ENCODE measurements at places on chromosomes 11 and 22. TPM values are rescaled to one million over a fixed set of nuclear protein-coding genes. Genes with fewer than 3 reads are reported as not detected.

The SYCE3 gene
- total RNA-seq: not detected

The OR52A1 gene
- not detected for total RNA-seq

The APOL4 gene
- 3.9 TPM for total RNA-seq

The INSC gene
- not detected for total RNA-seq

- no peaks in the 10 kb centered on the region for H3K36me3 ChIP-seq
- no peak for DNase-seq
- peaks cover 4% of the 10 kb centered on the region for H3K4me1 ChIP-seq
- H3K27ac ChIP-seq: no peak overlapping the region
Observed at GRCh38 chr22:26786398-26786797, 129.0 kb downstream of the MIAT start.

DNA sequence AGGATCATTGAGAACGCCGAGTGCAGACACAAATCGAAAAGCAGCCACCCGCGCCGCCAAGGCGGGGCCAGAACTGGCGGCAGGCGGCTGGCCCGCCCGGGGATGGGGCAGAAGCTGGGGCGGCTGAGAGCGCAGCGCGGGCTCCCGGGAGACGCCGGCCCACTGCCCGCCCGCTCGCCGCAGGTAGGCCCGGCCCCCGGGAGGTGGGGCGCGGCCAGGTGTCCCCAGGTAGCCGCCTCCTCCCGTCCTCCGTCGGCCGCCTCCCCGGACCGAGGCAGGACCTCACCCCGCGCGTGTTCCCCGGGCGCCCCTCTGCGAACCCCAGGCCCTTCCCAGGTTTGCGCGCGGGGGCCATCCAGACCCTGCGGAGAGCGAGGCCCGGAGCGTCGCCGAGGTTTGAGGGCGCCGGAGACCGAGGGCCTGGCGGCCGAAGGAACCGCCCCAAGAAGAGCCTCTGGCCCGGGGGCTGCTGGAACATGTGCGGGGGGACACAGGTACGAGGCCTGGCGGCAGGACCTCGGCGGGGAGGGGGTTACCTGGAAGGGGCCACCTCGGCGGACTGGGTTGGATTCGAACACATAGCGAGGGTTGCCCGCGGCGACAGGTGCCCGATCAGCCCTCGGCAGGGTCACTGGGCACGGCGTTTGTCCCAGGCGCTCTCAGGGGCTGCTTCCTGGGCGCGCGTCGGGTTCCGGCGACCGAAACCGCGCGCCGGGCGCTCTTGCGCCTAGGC, at the start of gene PRRG4:
TSS of gene PRRG4 (plus strand) at position 248 of the 733 bp plus-strand sequence. CDS start 603 bp downstream, outside the sequence.
- DNase-seq: peak; percentile 64
- H3K4me3 ChIP-seq: peak within 1 kb of the TSS; percentile 70
- no peaks in the 10 kb centered on the region for H3K4me1 ChIP-seq
- no peak within 1 kb of the TSS for H3K27ac ChIP-seq
- H3K27me3 ChIP-seq: peaks cover 17% of the 10 kb centered on the region

DNA sequence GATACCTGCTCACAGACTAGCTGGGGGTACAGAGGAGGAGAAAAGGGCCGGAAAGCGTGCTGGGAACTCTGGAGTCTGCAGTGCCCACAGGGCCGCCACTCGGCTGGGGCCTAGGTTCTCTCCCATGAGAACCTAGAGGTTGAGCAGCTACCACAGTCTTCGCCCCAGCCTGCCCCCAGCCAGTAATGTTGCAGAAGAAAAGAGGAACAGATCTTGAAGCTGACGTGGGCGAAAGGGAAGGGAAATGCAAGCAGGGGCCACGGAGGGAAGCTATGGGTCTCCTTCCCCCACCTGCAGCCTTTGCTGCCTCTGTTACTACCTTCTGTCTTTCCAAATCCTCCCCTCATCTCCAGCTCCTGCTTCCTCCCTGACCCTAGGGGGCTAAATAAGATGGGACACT, 28.8 kb upstream of the P2RY2 start:
- peak overlapping the region; percentile 76 for H3K27ac ChIP-seq
- DNase-seq: no peak
- no peak overlapping the region for H3K4me3 ChIP-seq
- no peaks in the 10 kb centered on the region for H3K36me3 ChIP-seq

DNA sequence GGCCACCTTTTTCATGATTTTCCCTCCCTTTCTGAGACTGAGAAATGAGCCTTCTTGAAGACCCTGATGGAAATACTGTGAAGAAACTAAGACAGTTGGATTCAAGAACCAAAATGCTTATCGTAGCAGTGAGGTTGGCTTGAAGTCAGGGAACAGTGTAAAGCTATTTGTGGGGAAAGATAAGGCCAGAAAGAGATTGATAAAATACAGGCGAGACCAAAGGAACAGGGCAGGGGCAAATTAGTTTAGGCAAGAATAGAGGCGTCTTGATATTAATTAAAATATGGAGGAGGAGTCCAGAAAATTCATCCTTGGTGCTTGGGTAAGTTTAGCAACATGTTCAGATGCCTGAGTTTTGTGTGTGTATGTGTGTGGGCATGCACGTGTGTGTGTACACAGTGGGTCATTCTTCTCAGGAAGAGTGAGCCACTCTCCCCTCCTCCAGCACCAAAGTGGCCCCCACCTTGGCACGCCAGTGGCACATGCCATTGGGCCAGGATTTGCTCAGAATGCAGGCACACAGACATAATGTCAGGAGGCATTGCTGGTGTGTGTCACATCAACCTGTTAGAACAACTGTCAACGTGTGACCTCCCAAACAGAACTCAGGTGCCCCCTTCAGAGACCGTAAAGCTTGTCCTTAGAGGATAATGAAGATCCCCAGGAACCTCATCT, 3.9 kb upstream of the EHF start:
- H3K36me3 ChIP-seq: no peaks in the 10 kb centered on the region
- DNase-seq: no peak
- H3K27ac ChIP-seq: no peak overlapping the region
- no peaks in the 10 kb centered on the region for H3K4me1 ChIP-seq
- no peaks in the 10 kb centered on the region for H3K27me3 ChIP-seq

- H3K36me3 ChIP-seq: peaks cover 9% of the 10 kb centered on the region
- H3K4me1 ChIP-seq: peaks cover 26% of the 10 kb centered on the region
- no peak for DNase-seq
Observed at GRCh38 chr11:8917157-8917825, 6.3 kb downstream of the AKIP1 start.

GRCh38 chr11:76605338-76606074, 65.0 kb downstream of the LRRC32 start:
- H3K27ac ChIP-seq: no peak overlapping the region
- no peak overlapping the region for H3K4me3 ChIP-seq
- no peaks in the 10 kb centered on the region for H3K4me1 ChIP-seq
- DNase-seq: no peak

DNA sequence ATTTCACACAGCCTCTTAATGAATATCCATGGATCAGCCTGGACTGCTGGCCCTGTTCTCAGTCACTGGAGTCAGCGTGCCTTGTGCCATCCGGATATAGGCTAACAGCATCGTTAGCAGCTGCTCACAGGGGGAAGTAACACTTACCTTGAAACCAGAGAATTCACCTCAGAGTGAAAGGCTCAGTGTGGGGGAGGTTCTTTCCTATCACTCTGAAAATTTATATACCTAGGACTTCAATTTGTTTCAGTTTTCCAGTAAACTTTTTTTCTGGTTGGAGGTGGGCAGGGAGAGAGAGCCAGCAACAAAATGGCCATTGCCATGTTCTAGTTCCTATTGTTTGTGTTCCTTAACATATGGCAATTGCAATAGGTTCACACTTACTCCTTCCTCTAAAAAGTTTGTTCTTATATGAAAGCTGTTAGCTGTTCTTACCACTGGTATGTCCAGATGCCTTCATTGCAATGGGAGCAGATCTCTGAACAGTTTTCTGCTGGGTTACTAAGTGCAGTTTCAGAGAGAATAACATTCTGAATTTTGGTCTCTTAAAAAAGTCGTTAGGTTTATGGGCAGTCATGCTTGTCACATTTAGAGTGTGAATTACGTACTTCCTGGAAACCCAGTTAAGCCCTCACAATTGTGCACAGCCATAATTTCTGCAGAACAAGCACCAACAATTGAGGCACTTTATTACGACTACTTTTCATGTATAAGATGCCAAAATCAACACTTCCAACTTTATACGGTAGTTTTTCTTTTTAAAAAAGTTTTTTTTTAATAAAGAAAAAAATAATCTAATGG, 247.6 kb downstream of the CADM1 start:
- no peaks in the 10 kb centered on the region for H3K27me3 ChIP-seq
- H3K4me1 ChIP-seq: no peaks in the 10 kb centered on the region
- no peak overlapping the region for H3K4me3 ChIP-seq
- DNase-seq: no peak
- H3K27ac ChIP-seq: no peak overlapping the region
- H3K36me3 ChIP-seq: no peaks in the 10 kb centered on the region

DNA sequence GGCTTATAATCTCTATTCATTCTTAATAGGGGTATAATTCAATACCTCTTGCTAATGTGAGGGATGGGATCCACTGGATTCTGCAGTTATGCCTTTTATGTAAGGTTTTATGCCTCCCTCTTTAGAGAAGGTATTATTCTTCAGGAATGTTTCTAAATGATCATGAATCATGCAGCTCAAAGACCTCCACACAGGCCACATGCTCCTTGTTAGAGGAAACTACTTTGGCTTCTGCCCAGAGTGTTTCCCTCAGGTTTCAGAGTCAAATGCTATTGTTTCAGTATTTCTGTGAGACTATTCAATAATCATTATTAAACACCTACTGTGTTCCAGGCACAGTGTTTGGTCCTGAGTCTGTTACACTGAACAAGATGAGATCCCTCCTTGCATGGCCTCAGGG, 115.9 kb downstream of the RAB38 start:
- no peak for DNase-seq
- no peak overlapping the region for H3K4me3 ChIP-seq
- H3K36me3 ChIP-seq: no peaks in the 10 kb centered on the region
- no peak overlapping the region for H3K27ac ChIP-seq

DNA sequence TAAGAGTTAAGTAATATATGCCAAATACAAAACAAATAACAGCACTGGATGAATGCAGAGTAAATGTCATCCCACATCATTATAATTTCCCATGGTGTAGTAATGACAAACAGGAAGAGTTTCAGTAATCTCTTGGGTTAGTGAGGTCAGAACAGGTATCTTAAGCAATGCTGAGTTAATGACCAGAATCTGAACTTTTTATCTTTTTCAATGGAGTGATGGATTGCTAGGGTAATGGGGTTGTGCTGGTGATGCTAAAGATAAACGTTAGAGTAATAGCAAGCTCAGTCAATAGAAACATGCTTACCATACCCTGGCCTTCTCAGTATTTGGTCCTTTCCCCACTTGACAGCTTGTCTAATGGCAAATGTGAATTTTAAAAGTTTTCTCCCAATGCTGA, 11.5 kb upstream of the BDNF start:
- H3K27ac ChIP-seq: no peak overlapping the region
- H3K36me3 ChIP-seq: no peaks in the 10 kb centered on the region
- DNase-seq: no peak

DNA sequence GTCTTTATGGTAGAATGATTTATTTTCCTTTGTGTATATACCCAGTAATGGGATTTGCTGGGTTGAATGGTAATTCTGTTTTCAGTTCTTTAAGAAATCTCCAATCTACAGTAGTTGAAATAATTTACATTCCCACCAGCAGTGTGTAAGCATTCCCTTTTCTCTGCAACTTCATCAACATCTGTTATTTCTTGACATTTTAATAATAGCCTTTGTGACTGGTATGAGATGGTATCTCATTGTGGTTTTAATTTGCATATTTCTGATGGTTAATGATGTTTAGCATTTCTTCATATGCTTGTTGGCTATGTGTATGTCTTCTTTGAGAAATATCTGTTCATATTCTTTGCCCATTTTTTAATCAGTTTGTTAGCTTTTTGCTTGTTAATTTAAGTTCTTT, 901.2 kb downstream of the METTL15 start:
- no peak for DNase-seq
- no peak overlapping the region for H3K27ac ChIP-seq
- no peaks in the 10 kb centered on the region for H3K36me3 ChIP-seq
- no peaks in the 10 kb centered on the region for H3K27me3 ChIP-seq
- no peaks in the 10 kb centered on the region for H3K4me1 ChIP-seq
- H3K4me3 ChIP-seq: no peak overlapping the region

DNA sequence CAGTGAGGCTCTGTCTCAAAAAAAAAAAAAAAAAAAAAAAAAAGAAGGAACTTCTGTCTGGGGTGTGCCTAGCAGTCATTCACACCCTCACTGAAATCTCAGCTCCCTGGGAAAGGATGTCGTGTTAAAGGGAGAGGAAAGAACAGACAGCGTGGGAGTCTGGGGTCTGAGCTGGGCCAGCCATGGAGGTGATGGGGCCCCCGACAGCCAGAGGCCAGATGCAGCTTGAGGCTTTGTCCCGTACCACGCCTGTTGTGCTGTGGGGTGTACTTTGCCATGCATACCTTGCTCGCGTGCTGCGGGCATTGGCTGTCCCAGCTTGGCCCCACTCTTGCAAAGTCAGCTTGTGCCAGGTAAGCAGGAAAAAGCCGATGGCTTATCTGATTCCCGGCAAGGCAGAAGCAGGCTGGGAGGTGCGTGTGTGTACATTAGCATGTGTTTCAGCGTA, 4.6 kb downstream of the SYT12 start:
- DNase-seq: no peak
- no peaks in the 10 kb centered on the region for H3K36me3 ChIP-seq
- peaks cover 4% of the 10 kb centered on the region for H3K4me1 ChIP-seq
- H3K27ac ChIP-seq: no peak overlapping the region
- H3K27me3 ChIP-seq: no peaks in the 10 kb centered on the region

- H3K4me3 ChIP-seq: no peak overlapping the region
- DNase-seq: no peak
- H3K4me1 ChIP-seq: no peaks in the 10 kb centered on the region
- no peaks in the 10 kb centered on the region for H3K36me3 ChIP-seq
- H3K27ac ChIP-seq: no peak overlapping the region
- no peaks in the 10 kb centered on the region for H3K27me3 ChIP-seq
Observed at GRCh38 chr11:130631119-130631518, 182.7 kb downstream of the ADAMTS15 start.

DNA sequence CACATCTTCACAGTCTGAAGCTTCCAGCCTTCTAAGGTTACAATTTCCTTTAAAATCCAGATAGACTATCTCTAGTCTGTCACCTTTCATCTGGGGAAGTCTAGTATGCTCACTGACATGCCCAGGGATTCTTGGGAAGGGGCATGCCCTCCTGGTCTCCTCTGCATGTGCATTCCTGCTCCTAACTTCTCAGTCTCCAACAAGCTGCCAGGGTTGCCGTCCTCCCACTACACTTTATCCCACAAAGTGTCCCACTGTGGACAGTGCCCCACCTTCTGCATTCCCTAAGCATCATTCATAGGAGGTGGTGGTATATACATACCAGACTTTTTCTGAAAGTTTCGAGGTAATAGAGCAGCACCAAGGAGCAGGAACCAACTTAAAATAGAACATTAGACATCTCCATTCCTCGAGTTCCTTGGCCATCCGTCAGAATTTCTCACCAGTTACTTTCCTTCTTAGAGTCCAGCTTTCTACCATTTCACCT, 28.7 kb downstream of the EIF3F start:
- H3K4me1 ChIP-seq: no peaks in the 10 kb centered on the region
- H3K4me3 ChIP-seq: no peak overlapping the region
- no peaks in the 10 kb centered on the region for H3K36me3 ChIP-seq

- H3K27ac ChIP-seq: peak overlapping the region; percentile 16
- H3K36me3 ChIP-seq: peaks cover 37% of the 10 kb centered on the region
- H3K4me1 ChIP-seq: peaks cover 82% of the 10 kb centered on the region
Observed at GRCh38 chr22:36377022-36377631, 10.6 kb downstream of the MYH9 start.
